ENCODE measurements at places on chromosomes 11 and 22. TPM values are rescaled to one million over a fixed set of nuclear protein-coding genes. Genes with fewer than 3 reads are reported as not detected.

CDCA5 gene
- total RNA-seq = 111 TPM

FGF4 gene
- total RNA-seq = not detected

ZC3H12C gene
- total RNA-seq = 0.69 TPM

PAX6 gene
- total RNA-seq = not detected

SLC5A1 gene
- total RNA-seq = not detected

CALCA gene
- total RNA-seq = not detected

GRCh38 chr11:69446108-69446507, 35.4 kb upstream of the LINC01488 start:
- no peak overlapping the region for H3K27ac ChIP-seq
- peaks cover 26% of the 10 kb centered on the region for H3K27me3 ChIP-seq
- H3K36me3 ChIP-seq = no peaks in the 10 kb centered on the region
- DNase-seq = no peak
- H3K4me1 ChIP-seq = peaks cover 13% of the 10 kb centered on the region

GRCh38 chr11:45264839-45265515, 21.2 kb downstream of the SYT13 start:
- no peak overlapping the region for H3K27ac ChIP-seq
- no peaks in the 10 kb centered on the region for H3K4me1 ChIP-seq
- no peaks in the 10 kb centered on the region for H3K36me3 ChIP-seq
- H3K27me3 ChIP-seq = peaks cover 39% of the 10 kb centered on the region
- no peak for DNase-seq

- H3K4me1 ChIP-seq = no peaks in the 10 kb centered on the region
Measured at GRCh38 chr11:69486773-69487291, 5.4 kb downstream of the LINC01488 start.

DNA sequence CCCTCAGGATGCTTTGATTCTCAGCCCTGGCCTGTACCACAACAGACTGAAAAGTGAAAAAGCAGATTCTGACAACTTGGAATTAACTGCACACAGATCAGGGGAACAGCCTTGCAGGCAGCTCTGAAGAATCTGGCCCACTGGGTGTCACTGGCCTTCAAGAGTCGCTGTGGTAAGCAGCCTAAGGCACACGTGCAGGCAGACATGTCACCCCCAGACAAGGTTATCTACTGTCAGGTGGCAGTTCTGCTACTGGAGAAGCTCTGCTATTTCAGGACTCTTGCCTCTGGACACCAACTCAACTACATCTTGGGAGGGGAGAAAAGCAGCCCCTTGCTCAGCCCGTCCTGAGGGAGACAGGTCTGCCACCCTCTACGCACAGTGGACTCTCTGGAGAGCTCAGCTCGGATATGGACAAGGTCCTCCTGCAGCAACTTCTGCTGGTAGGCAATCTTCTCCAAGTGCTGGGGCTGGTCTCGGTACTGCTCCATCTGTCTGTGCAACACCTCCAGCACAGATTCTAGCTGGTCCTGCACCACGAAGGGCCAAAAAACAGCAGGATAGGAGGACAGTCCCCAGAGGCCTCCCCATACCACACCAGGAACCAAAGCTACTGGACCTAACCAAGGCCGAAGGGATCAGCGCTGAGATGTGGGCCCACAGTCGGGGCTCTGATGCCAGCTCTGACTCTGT, 63.0 kb downstream of the C11orf58 start:
- H3K27ac ChIP-seq = no peak overlapping the region
- H3K4me3 ChIP-seq = no peak overlapping the region
- H3K36me3 ChIP-seq = no peaks in the 10 kb centered on the region
- no peak for DNase-seq
- H3K4me1 ChIP-seq = peaks cover 10% of the 10 kb centered on the region
- no peaks in the 10 kb centered on the region for H3K27me3 ChIP-seq

- H3K27ac ChIP-seq = no peak overlapping the region
- H3K4me1 ChIP-seq = no peaks in the 10 kb centered on the region
- no peak for DNase-seq
- no peak overlapping the region for H3K4me3 ChIP-seq
- H3K27me3 ChIP-seq = peaks cover 3% of the 10 kb centered on the region
Measured at GRCh38 chr11:34346551-34346950, 11.3 kb downstream of the ABTB2 start.

DNA sequence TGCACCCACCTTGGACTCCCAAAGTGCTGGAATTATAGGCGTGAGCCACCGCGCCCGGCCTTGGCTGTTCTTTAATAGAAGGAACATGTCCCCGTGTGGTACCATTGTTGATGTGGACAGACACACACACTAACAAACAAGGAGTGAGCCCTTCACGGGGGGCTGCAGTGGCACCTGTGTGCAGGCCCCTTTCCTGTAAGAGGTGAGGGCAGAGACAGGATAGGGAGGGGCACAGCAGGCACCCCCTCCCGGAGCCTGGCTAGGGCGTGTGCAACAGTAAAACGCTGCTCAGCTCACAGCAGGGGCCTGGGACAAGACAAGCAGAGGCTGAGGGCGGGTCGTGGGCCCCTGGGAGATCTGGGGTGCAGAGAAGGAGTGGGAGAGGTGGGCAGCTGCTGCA, 37.8 kb downstream of the GRIK4 start:
- no peaks in the 10 kb centered on the region for H3K36me3 ChIP-seq
- no peak overlapping the region for H3K4me3 ChIP-seq
- no peak for DNase-seq
- H3K27me3 ChIP-seq = peaks cover 18% of the 10 kb centered on the region
- no peak overlapping the region for H3K27ac ChIP-seq
- no peaks in the 10 kb centered on the region for H3K4me1 ChIP-seq

DNA sequence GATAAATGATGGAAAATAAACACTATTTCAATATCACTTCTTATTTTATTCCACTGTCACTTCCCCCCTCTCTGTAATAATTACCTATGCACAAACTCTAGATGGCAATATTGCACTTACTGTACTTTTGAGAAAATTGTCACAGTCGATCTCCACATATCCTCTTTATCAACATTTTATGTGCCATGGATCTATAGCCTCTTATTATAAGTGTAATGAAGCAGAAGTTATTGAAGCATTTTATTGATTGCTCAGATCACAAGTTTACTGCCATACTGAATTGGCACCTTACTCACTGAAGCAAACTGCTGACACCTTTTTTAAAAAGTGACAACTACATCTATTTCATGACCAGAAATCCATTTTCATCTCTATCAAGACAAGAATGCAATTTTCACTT, 133.4 kb downstream of the DCDC1 start:
- no peaks in the 10 kb centered on the region for H3K27me3 ChIP-seq
- H3K27ac ChIP-seq = no peak overlapping the region
- no peaks in the 10 kb centered on the region for H3K4me1 ChIP-seq
- DNase-seq = no peak
- no peaks in the 10 kb centered on the region for H3K36me3 ChIP-seq
- no peak overlapping the region for H3K4me3 ChIP-seq

GRCh38 chr11:44950625-44951476, at the start of gene TP53I11:
TSS of gene TP53I11 (minus strand) at chr11:44950883. CDS start at chr11:44938335, 12,548 bp downstream.
- DNase-seq = peak; percentile 82
- no peak within 1 kb of the TSS for H3K27ac ChIP-seq
- no peaks in the 10 kb centered on the region for H3K36me3 ChIP-seq
- no peaks in the 10 kb centered on the region for H3K27me3 ChIP-seq
- H3K4me1 ChIP-seq = peaks cover 6% of the 10 kb centered on the region

DNA sequence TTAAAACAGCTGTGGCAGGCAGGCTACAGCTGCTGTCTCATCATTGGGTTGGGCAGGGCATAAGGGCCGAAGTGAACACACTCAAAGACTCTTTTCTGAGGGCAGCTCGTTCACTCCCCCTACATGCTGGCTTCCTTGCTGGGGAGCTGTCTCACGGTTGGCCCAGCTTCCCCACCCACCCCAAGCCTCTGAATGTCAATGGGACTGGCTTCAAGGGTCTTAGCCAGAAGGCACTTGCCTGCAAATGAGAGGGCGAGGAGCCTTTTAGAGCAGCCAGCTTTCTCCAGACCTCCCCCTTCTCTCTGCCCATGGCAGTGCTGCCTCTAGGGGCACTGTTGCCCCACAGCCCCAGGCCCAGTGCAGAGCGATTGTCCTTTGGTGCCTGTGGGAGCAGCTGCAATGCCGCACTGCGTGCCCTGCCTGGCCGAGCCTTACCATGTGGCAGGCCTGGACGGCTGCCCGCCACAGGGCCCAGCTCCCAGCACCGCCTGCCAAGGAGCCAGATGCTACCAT, 94.7 kb upstream of the RASSF10 start:
- peak; percentile 26 for DNase-seq
- no peak overlapping the region for H3K27ac ChIP-seq
- no peaks in the 10 kb centered on the region for H3K36me3 ChIP-seq
- no peak overlapping the region for H3K4me3 ChIP-seq
- no peaks in the 10 kb centered on the region for H3K4me1 ChIP-seq
- H3K27me3 ChIP-seq = peaks cover 10% of the 10 kb centered on the region
